ENCODE measurements at places on chromosomes 16 and 17. TPM values are rescaled to one million over a fixed set of nuclear protein-coding genes. Genes with fewer than 3 reads are reported as not detected.

The TP53TG3F gene
- total RNA-seq: not detected

The KRTAP4-4 gene
- total RNA-seq: not detected

The CCR7 gene
- total RNA-seq: not detected

The STAT5B gene
- total RNA-seq: 25.2 TPM

The CACNG1 gene
- total RNA-seq: not detected

The CLEC3A gene
- total RNA-seq: not detected

The CA7 gene
- total RNA-seq: not detected

The ABCA9 gene
- 23.3 TPM for total RNA-seq

The RHBDF1 gene
- 60.1 TPM for total RNA-seq

The LDHD gene
- 2.8 TPM for total RNA-seq

The DPEP2 gene
- not detected for total RNA-seq

The KAT7 gene
- 54.1 TPM for total RNA-seq

The HYDIN gene
- 0.15 TPM for total RNA-seq

The CCDC78 gene
- total RNA-seq: 3.8 TPM

The TEKT1 gene
- total RNA-seq: not detected

The TEKT5 gene
- not detected for total RNA-seq

The TXNDC11 gene
- total RNA-seq: 25.7 TPM
